ENCODE measurements at places on chromosomes 3 and 15.

GRCh38 chr3:104526901-104527401 lies 839.8 kb upstream of the ALCAM start:
- no peak for DNase-seq

GRCh38 chr3:147358144-147358992 lies 48.0 kb downstream of the ZIC4 start:
- no peak for DNase-seq

DNA sequence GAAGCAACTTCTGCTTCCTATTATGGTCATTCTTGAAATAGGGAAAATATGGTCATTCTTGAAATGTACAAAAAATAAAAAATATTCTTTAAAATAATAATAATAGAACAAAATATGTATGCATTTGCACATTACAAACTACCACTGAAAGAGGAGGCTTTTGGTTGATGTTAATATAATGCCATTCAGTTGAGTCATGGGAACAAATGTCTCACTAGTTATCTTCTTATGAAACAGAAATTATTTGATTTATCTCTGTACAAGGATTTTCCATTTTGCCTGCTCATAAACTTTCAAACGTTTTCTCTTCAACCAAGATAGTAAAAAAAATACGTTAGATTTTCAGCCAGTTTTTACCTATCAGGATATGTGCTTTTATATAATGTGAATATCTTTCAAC lies 1662.7 kb downstream of the OTOL1 start:
- DNase-seq, result no peak

- DNase-seq, result no peak
Observed at GRCh38 chr3:7205535-7205934, 344.6 kb downstream of the GRM7 start.

DNA sequence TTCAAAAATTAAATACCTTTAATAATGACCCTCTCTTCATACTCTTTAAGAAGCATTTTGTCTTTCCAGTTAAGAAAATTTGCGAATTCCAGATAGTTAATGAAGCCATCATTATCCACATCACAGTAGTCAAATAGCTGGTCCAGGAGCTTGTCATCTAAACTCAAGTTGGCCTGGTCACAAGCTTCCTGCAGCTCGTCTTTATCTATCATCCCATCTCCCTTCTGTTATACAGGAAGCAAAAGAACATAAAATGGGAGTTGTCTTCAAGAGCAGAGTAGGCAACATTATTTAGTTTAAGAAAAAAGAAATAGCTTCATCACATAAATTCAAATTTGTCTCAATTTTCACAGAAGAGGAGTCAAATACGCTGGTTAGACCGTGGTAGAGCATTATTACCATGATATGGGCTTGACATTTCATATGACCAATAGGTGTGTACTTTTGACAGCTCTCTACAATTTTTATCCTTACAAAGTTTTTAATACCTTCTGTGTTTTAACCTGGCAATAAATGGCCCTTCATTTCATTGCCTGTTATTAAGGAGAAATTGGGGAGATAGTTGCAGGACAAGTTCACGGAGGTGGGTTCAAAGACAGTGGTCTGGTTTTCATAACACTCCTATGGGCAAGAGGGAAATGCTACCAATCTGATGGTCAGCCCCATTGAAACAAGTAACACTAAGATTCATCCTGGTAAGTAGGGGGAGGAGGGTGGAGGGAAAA lies 45.4 kb downstream of the EFHB start:
- peak; percentile 19 for DNase-seq

- DNase-seq, result peak; percentile 65
Observed at GRCh38 chr3:48634661-48635221, 520 bp downstream of the SLC26A6 start.

DNA sequence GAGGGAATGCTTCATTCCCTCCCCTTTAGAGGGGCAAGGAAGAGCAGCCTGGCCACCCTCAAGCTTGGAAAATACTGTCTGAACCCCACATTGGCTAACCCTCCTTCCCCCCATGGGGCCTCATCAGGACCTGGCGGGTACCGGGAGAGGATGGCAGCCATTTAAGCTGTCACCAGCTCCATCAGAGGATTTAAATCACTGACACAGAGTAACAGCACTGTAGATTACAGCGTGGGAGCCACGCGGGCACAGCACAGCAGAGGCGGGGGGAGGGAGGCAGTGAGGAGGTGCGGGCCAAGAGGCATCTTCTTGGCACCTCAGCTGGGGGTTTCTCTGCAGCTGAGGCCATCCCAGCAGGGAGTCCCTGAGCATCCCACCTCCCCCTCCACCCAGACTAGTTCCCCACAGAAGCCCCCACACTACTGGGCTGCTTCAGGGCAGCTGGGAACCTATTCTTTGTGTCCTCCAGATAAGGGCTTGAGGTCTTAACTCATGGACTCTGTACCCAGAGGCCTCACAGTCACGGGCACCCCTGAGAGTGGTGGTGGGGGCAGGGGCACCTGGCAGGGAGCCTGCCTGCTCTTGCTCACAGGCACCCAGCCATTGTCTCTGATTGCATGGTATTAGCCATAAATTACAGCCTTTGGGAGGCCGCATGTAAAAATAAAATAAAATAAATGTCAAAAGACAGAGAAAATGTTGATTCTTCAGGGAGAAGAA lies 21.9 kb upstream of the CACNA2D2 start:
- DNase-seq, result no peak

- DNase-seq, result no peak
Observed at GRCh38 chr15:62822228-62822627, 220.3 kb upstream of the TPM1 start.

- DNase-seq, result no peak
Observed at GRCh38 chr3:113436809-113437208, 4.5 kb downstream of the CFAP44 start.

DNA sequence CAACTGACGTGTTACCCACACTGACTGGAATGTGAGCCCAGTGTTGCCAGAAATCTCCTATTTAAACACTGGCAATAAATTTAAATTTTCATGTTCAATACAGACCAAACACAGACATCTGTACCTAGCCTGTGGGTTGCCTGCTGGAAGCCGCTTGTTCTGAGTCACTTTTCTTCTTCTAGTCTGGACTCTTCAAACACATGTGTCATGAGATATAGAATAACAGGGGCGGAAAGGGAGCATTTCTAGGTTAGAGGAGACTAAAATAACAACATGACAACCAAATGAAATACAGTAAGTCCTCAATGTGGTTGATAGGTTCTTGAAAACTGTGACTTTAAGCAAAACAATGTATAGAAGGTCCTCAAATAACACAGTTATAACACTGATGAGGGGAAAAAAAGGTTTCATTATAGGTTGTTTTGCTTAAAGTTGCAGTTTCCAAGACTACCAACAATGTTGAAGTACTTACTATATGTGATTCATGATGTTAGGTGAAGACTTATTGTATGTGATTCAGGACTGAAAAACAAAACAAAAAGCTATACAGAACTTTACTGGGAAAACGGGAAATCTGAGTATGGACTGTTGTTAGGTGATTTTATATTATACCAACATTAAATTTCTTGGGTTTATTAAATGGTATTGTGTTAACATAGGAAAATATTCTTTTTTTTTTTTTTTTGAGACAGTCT lies 63.1 kb downstream of the PRKAR2A start:
- no peak for DNase-seq

- DNase-seq, result no peak
Observed at GRCh38 chr3:150411546-150411945, 3.4 kb downstream of the TSC22D2 start.

GRCh38 chr15:41001524-41002214 lies 48.4 kb downstream of the CHAC1 start:
- no peak for DNase-seq

DNA sequence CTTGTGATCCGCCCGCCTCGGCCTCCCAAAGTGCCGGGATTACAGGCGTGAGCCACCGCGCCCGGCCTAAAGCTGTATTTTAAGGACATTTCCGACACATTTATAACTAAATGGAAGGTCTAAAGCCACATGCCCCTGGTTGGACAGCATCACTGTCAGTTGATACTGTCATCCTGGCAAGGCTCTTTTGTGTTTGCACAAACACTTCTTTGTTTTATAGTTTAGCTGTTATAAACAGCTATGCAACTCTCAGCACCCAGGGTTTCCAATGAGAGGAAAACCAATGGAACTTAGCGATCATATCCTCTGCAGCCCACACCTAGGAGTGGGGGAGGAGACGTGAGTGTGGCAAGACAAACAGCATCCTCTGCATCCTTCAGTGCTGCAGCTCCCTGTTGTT lies 19.7 kb downstream of the NIPA1 start:
- DNase-seq, result no peak

DNA sequence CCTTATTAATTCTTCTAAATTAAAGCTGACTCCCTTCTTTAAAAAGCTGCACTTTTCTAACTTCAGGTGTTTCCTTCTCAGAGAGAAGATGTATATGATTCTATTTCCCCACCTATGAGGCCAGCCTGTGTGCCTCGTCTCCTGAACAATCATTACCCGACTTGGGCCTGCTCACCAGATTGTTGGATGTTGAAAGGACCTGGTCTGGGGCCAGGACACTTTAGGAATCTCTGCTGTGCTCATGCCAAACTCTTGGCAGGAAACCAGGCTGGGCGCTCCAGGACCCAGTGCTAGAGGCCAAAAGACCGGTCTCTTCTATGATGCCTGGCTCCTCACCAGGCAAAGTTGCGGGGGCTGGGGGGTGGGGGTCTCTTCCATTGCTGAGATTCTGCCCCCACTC lies 16.9 kb upstream of the LRRC31 start:
- DNase-seq, result no peak
